ENCODE measurements at places on chromosomes 2 and 18.

DNA sequence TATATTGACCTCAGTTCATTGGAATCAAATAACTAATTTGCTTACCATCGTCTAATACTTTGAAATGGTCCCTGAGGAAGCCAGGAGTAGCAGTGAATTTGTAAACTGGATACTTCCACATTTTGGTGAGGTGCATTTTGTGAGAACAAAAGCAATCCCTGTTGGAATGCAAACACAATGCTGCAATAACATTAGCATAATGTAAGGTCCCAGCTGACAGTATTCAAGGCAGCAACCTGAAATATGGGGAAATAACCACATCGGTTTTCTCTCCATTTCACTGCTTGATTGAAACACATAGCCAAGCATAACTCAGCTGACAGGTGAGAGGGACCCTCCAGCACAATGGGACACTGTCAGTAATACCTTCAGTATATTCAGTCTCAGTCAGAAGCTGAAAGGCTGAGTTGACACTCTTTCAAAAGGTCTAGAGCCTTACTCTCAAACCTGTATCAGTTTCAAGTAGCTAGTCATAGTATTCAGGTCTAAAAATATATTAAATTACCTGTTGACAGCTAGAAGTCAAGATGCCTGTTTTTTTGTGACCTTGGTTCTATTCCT lies 1311.9 kb upstream of the NRXN1 start:
- no peaks in the 10 kb centered on the region for H3K4me1 ChIP-seq
- no peaks in the 10 kb centered on the region for H3K27me3 ChIP-seq
- no peak overlapping the region for H3K4me3 ChIP-seq
- H3K36me3 ChIP-seq, result no peaks in the 10 kb centered on the region
- DNase-seq, result no peak

- H3K36me3 ChIP-seq, result no peaks in the 10 kb centered on the region
- no peaks in the 10 kb centered on the region for H3K4me1 ChIP-seq
- peaks cover 66% of the 10 kb centered on the region for H3K27me3 ChIP-seq
- H3K4me3 ChIP-seq, result no peak overlapping the region
- no peak for DNase-seq
- H3K27ac ChIP-seq, result no peak overlapping the region
These were observed 285.4 kb upstream of the HS6ST1 start for GRCh38 chr2:128604045-128604444.

DNA sequence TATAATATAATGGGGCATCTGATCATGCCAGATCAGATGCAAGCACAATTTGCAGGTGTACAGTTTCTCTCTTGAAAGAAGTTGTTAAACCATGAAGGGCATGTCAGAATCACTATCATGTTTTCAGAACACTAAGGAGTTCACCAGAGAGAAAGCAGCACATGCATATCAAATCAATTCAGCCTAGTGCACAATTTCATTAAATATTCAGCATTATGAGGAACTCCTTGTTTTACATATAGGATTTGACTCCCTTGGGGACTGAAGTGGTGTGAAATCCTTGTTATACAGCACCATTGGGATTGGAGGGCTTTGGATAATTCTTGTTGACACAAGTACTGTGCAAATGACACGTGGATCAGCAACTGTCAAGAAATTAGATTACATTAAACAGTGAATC lies 562.1 kb upstream of the KLHL29 start:
- H3K4me3 ChIP-seq, result no peak overlapping the region
- no peaks in the 10 kb centered on the region for H3K4me1 ChIP-seq
- no peak overlapping the region for H3K27ac ChIP-seq
- no peaks in the 10 kb centered on the region for H3K27me3 ChIP-seq
- no peaks in the 10 kb centered on the region for H3K36me3 ChIP-seq

- peaks cover 7% of the 10 kb centered on the region for H3K27me3 ChIP-seq
- no peaks in the 10 kb centered on the region for H3K36me3 ChIP-seq
These were observed 69.5 kb downstream of the HNRNPLL start for GRCh38 chr2:38533180-38533579.

GRCh38 chr2:30927465-30928075 lies 120.3 kb upstream of the CAPN13 start:
- no peak overlapping the region for H3K27ac ChIP-seq
- H3K4me3 ChIP-seq, result no peak overlapping the region
- H3K36me3 ChIP-seq, result no peaks in the 10 kb centered on the region
- peaks cover 10% of the 10 kb centered on the region for H3K4me1 ChIP-seq
- H3K27me3 ChIP-seq, result peaks cover 3% of the 10 kb centered on the region

DNA sequence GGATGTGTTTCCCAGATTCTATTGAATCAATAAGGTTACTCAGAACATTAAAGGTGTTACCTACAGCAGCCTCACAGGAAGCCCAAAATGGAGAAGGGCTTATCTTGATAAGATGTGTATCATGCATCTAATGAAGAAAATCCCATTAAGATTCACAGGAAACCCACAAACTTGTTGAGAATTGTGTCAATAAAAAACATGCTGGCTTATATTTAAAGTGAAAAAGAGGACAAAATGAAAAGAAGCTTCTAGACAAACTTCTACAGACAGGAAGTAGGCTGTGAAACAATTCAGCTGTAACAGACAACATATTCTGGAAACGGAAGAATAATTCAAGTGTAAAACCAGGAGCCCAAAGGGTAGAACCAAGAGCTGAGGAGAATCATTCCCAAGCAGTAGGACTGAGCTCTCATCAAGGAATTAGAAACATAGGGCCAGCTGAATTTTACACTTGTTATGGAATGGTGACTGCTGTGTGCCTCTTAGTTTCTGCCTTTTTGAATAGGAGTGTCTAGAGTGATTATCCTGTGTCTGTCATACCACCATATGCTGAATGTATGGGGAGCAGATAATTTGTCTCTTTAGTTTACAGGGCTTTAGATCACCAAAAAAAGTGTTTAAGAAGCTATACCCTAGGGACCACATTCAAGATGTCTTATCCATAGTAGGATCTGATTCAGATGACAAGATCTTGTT lies 9.6 kb downstream of the IMMT start:
- peaks cover 48% of the 10 kb centered on the region for H3K36me3 ChIP-seq
- DNase-seq, result no peak
- H3K27ac ChIP-seq, result peak overlapping the region; percentile 19
- H3K4me3 ChIP-seq, result no peak overlapping the region
- no peaks in the 10 kb centered on the region for H3K27me3 ChIP-seq

- no peaks in the 10 kb centered on the region for H3K36me3 ChIP-seq
- DNase-seq, result no peak
- no peak overlapping the region for H3K27ac ChIP-seq
- no peaks in the 10 kb centered on the region for H3K4me1 ChIP-seq
These were observed 30.9 kb downstream of the MREG start for GRCh38 chr2:215982465-215982875.

GRCh38 chr2:113877711-113878598 lies 11.9 kb upstream of the ACTR3 start:
- H3K27me3 ChIP-seq, result no peaks in the 10 kb centered on the region
- DNase-seq, result peak; percentile 46
- H3K4me3 ChIP-seq, result no peak overlapping the region
- H3K36me3 ChIP-seq, result no peaks in the 10 kb centered on the region

GRCh38 chr2:128158176-128158575 lies 67.2 kb downstream of the UGGT1 start:
- H3K4me1 ChIP-seq, result no peaks in the 10 kb centered on the region
- H3K36me3 ChIP-seq, result peaks cover 91% of the 10 kb centered on the region
- H3K4me3 ChIP-seq, result no peak overlapping the region
- no peak for DNase-seq

DNA sequence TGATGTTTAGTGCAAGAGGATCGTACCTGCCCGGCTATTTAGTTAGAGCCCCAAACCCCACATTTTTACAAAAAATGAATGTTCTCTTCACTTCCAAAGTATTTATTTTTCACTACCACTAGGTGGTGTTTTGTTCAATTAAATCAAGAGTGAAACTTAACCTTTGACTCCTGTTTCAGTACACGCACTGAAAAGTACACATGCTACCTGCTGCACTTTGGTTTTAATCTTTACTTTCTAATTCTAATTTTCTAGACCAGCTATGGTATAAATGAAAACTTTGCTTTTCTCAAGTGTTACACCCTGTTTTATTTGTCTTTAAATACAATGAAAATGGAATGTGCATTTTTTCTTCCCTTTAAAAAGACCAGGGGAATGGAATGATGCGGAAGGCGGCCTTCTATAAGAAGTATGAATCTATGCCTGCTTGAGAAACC lies 31.4 kb upstream of the CHN1 start:
- no peak overlapping the region for H3K27ac ChIP-seq
- no peak overlapping the region for H3K4me3 ChIP-seq
- DNase-seq, result peak; percentile 49
- no peaks in the 10 kb centered on the region for H3K4me1 ChIP-seq

DNA sequence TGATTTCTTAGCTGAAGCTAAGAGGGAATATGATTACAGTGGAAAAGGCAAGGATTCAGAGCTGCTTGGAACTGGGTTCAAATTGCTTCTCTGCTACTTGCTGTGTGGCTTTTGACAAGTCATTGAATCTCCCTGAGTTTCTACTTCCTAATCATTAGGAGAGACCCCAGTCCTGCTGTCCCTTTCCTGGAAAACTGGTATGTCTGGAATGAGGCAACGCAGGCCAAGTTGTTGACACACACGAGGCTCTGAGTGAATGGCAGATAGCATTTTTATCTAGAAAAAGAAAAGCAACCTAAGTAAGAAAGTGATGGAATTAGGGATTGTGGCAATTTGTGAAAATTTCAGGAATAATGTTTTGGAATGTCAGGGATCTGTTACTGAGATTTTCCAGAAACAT lies 123.6 kb downstream of the LPIN1 start:
- H3K27me3 ChIP-seq, result no peaks in the 10 kb centered on the region
- H3K27ac ChIP-seq, result no peak overlapping the region
- DNase-seq, result no peak
- H3K36me3 ChIP-seq, result no peaks in the 10 kb centered on the region

DNA sequence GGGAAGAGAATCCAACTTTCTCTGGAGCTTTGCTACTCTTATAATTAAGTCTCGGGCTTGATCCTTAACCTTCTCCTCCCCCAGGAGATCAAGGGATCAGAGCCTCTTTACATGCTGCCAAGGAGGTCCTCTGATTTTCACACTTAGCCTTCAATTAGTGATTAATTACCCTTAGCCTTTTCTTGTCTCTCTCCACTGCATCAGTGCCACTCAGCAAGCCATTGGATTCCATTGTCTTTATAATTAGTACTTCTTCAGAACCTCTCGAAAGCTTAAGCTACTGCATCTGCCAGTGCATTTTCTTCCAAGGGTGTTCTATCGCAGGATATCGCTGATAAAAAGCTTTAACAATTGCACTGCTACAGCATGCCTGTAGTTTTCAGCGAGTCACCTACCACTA lies 477.0 kb upstream of the MEIS1 start:
- H3K36me3 ChIP-seq, result no peaks in the 10 kb centered on the region
- H3K27me3 ChIP-seq, result 0 out of 3 replicates have a peak, but pooled peaks cover 2% of the 10 kb centered on the region
- no peaks in the 10 kb centered on the region for H3K4me1 ChIP-seq
- no peak overlapping the region for H3K4me3 ChIP-seq
- H3K27ac ChIP-seq, result no peak overlapping the region

DNA sequence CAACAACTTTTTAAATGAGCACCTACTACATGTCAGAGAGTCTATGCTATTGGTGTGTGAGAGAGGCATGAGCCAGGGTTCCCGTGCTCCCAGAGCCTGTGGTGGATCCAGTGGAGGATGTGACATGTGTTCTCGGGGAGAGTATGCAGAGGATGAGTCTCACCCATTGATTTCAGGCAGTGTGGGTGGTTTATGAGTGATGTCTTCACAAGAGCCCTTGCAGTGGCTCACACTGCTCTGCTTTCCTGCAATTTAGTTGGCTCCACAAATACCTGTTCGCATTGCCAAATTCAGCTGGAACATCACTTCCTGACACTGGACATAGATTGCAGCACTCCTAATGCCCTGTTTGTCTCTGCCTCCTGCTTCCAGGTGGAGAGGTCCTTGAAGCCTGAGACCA lies 243.6 kb upstream of the CXCR4 start:
- H3K27me3 ChIP-seq, result peaks cover 9% of the 10 kb centered on the region
- no peak for DNase-seq
- H3K4me3 ChIP-seq, result no peak overlapping the region
- H3K4me1 ChIP-seq, result no peaks in the 10 kb centered on the region
- no peaks in the 10 kb centered on the region for H3K36me3 ChIP-seq
- H3K27ac ChIP-seq, result no peak overlapping the region

- no peak overlapping the region for H3K4me3 ChIP-seq
- H3K36me3 ChIP-seq, result no peaks in the 10 kb centered on the region
- peaks cover 27% of the 10 kb centered on the region for H3K4me1 ChIP-seq
- DNase-seq, result no peak
- H3K27ac ChIP-seq, result no peak overlapping the region
These were observed 25.1 kb downstream of the BMP10 start for GRCh38 chr2:68846091-68846490.

DNA sequence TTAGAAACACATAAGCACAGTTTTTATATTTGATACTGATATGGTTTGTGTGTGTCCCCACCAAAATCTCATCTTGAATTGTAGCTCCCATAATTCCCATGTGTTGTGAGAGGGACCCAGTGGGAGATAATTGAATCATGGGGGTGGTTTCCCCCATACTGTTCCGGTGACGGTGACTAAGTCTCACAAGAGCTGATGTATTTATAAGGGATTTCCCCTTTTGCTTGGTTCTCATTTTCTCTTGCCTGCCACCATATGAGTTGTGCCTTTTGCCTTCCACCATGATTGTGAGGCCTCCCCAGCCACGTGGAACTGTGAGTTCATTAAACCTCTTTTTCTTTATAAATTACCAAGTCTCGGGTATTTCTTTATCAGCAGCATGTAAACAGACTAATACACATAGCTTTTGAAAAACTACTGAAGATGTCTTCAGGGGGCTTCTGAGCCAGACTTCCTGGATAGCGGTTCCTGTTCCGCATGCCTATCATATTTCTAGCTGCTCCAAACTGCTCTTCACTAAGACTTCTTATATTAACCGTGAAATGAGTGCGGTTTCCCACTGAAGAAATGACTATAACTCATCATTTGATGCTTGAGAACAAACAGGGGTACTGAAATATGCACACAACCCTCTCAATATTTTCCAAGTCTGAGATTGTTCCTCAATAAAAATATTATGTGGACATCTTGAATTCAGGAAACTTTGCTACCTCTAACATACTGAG lies 75.8 kb downstream of the SPHKAP start:
- no peak for DNase-seq
- no peaks in the 10 kb centered on the region for H3K27me3 ChIP-seq
- no peaks in the 10 kb centered on the region for H3K36me3 ChIP-seq
- no peaks in the 10 kb centered on the region for H3K4me1 ChIP-seq
